Activated CD8-positive, alpha-beta memory T cell treated with anti-CD3 and anti-CD28 coated beads for 1 hour (primary cell): ENCODE measurements at places on chromosomes 4 and X.

GRCh38 chr4:112001041-112001440 lies 144.2 kb upstream of the FAM241A start:
- no peak for DNase-seq

- DNase-seq, result no peak
Measured at GRCh38 chrX:32443841-32444240, 767.5 kb downstream of the DMD start.

DNA sequence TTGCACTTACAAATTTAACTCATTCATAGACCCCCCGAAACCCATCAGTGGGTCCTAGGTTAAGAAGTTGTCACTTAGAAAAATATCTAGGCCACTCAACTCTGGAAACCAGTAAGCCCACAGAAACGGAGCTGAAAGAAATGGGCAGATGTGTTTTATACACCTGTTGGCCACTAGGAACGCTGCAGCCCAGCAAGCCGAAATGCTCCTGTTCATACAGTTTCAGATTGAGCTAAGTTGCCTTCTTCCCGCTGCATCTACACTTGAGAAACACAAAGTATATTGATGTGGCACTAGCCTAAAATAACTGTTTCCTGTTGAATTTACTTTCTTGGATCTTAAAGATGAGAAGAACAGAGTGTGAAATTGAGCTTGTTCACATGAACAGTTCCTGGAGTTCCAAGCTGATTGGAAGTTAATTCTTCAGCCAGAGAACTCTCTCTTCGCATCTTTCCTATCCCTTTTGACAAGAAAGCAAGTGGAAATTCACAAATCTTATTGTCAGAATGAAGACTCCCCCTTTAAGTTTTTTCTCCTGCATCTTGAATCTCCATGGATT lies 174.1 kb downstream of the RBMX2 start:
- no peak for DNase-seq

DNA sequence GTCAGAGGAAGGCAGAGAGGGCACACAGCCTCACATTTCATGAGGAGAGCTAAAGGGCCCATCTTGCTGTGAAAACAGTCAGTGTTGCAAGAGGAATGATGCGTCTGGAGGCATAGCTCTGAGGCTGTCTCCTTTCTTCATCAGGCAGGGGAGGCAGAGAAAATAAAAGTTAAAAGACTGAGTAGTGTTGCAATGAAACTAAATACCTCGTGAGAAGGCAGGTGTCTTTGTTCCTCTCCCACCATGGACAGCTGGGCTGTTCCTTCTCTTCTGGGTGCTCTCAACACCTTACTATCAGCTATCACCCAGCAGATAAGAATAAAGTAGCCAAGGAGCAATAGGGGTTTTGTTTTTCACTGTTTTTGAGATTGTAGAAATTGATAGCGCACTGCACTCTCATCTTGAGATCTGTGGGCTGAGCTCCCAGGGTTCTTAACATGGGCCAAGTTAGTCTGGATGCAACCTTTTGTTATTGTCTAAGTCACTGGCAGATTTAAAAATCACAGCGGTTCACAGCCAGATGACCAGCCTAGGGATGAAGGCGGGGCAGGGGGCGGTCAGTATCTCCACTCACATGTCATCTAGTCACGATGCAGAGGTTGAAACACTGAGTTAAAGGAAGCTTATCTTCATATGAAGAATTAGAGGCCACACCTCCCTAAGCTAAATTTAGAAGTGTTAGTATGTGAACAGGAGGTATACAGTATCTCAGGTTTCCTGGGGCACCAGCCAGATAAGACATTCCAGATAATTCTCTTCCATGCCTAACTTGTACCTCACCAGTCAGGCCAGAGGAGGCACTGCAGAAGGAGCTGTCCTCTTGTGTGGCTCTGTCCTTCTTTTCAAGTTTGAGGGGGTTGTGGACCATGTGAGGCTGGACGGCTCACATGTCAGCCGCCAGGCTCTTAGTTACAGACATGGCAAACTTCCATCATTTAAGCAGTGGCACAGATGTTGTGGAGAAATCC lies 36.9 kb downstream of the PARM1 start:
- no peak for DNase-seq
